ENCODE measurements at places on chromosomes 2 and 18.

GRCh38 chr2:101983928-101984327, 7.8 kb upstream of the IL1R2 start:
- DNase-seq: no peak

GRCh38 chr18:61896757-61897156, 4.0 kb upstream of the RNF152 start:
- DNase-seq: no peak

- no peak for DNase-seq
These were observed 167.9 kb downstream of the NCKAP5 start for GRCh38 chr2:133400411-133400810.

DNA sequence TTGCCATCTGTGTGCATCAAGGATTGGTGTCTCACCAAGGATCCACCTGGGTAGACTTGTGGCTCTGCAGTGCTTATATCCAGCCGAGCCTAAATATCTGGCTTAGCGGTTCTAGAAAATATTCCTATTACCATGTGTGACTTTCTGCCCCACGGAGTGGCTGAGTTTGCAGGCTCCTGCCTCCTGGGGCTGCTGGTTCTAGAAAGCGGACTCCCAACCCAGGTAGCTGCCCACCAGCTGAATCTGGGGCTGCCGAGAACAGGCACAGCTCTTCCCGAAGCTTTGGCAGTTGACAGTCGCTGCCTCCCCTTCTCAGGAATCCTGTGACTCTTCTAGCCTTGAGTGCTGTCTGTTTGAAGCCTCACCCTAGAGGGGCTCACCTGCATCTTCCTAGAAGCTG, 104.6 kb downstream of the TPGS2 start:
- no peak for DNase-seq

DNA sequence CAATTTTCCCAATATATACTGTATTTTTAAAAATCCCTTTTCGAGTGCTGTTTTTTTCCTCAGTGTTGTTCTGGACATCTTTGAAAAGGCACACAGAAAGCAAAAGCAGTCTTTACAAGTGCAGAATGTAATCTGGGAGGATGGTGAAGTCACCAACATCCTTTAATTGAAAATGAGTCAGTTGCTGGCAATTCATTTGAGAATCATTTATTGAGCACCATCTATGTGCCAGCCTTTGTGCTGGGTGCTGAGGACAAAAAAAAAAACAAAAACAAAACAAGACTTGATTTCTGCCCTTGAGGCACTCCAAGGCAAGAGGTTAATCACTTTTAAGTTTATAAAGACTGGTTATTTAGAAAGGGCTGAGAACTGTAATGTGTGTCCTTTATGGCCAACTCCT, 46.7 kb upstream of the ACVR1 start:
- no peak for DNase-seq

DNA sequence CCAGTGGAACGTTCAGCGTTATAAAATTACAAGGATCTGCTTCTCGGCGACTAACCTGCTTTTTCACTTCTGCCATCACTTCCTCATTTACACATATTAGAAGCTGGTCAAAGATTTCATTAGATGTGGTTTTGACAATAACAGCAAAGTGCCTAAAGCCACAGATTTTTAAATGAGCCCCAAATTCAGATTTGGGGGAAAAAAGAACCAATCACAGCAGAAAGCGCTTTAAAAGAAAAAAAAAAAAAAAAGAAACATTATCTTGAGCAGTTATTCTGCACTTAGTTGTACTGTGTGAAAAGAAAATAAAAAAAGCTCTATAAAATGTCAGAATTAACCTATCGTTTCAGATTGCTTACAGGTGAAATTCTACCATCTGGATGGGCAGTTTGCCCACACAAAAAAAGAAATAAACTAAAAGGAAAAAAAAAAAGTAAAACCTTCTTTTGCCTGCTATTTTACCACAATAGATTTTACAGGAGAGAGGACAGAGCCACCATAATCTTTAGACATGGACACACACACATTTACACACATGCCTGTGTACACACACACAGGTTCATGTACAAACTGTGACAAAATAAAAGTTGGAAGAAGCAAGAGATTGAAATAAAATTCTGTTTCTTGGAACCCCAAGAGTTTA, 167.2 kb downstream of the TCF4 start:
- no peak for DNase-seq

DNA sequence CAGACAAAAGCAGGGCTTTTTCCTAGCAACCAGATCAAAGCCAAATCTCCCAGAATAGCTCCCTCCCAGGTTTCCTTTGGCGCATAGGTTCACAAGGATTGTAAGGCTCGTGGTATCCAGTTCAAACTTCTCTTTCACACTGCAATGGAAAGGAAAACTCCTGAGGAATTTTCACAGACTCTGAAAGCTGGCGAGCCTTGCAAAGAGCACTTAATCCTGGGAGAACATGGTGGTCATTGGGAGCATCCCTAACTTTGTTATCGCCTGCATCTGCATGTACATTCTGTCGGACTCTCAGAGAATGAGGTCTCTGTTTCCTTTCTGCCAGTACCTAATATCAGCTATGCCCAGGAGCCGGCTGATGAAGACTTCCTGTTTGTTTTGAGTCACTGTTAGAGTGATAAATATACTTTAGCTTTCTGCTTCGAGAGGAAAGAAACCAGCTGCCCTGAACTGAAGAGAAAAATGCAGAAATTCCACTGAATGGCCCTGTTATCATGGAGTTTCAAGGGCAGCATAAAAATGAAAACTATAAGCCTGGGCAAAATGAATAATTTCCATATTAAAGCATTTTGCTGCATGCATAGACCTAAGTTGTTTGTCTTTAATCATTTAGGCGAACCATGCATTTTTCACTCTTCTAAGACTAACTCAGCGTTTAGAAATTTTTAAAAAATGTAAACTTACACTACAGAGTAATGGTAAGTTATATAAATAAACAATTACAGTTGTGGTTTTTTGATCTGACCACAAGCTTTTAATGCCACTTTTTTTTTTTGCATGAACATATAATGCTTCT, 76.4 kb upstream of the ZEB2 start:
- DNase-seq: no peak

GRCh38 chr18:70293166-70293565, 4.3 kb downstream of the SOCS6 start:
- no peak for DNase-seq

DNA sequence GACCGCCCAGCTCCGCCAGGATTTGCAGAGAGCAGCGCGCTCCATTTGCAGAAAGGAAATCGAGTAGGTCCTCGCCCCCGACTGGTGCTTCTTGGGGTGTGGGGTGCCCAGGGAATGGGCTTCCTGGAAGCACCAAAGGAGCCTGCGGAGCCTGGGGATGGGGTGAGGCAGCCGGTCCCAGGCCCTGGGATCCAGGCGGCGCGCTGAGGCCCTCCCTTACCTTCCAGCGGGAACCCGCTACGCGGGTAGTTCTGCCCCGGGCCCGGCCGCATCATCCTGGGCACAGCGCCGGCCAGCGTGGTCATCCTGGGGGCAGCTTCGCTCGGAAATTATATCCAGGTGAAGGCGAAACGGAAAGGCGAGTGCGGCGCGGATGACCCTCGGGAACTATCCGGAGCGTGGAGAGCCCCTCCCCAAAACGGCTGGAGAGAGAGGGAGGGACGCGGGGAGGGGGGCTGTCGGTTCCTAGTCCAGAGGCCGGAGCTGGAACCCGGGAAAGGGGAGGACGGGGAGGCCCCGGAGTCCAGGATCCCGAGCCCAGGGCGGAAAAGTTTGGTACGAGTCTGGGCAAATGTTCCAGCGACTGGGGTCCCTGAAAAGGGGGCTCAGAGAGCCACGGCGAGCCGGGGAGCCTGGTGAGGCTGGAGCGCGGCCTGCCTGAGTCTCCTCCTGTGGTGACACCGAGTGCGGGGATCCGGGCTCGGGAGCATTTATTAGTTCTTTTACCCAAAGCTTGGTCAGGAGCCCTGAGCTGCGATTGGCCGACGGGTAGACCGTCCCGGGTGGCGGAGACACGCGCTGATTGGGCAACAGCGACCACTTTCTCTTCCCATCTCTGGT, at the start of gene PAX3:
Gene PAX3, minus strand, starts transcription at position 688 of the 840 bp plus-strand sequence. Its CDS starts 383 bp downstream, at position 305.
- DNase-seq: no peak

GRCh38 chr2:186848873-186849578, at the start of gene ZSWIM2:
Gene ZSWIM2, minus strand, starts transcription at chr2:186849170. Its CDS starts 40 bp downstream, at chr2:186849130.
- DNase-seq: peak; percentile 34

DNA sequence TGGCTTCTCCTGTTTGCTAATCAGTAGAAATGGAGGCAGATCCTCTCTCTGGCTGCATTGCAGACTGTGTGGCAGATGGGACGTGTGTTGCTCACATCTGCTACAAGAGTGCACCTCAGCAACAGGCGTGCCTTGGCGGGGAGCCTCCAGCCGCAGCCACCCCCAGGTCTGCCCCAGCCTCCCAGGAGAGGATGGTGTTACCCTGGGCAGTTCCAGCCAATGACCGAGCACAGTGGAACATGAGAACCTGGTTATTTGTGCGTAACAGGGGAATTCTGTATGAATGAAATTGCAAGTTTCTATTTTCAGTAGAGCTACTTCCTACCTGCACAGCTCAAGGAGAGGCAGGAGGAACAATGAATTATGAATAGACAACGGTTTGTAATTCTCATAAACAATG, 130.6 kb upstream of the CBLN2 start:
- no peak for DNase-seq

DNA sequence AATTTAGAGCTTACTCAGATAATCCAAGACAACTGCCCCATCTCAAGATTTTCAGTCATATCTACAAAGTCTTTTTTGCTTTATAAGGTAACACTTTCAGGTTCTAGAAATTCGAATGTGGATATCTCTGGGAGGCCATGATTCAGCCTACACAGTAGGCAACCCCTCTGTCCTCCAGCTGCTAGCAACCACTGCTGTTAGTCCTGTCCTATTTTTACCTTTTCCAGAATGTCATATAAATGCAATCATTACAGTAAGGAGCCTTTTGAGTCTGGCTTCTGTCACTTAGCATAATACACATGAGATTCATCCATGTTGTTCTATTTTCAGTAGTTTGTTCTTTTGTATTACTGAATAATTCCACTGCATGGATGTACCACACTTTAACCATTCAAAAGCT, 28.5 kb upstream of the MARCHF7 start:
- DNase-seq: no peak

DNA sequence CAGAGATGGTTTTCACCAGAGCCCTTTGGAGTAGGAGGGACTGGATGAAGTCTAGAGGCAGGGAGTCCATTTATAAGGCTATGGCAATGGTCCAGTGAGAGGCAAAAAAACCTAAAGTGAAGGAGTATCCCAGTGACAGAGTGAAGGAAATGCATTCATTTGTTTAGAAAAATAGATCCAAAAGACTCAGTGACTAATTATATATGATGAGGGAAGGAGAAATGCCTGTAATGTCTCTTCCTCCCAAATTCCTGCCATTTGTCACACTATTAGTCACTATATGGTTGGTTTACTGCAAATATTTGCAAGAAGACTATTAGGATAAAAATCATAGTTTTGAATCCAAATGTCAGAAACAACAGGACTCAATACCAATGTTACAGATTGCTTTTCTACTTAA, 104.2 kb downstream of the ZNF521 start:
- no peak for DNase-seq

DNA sequence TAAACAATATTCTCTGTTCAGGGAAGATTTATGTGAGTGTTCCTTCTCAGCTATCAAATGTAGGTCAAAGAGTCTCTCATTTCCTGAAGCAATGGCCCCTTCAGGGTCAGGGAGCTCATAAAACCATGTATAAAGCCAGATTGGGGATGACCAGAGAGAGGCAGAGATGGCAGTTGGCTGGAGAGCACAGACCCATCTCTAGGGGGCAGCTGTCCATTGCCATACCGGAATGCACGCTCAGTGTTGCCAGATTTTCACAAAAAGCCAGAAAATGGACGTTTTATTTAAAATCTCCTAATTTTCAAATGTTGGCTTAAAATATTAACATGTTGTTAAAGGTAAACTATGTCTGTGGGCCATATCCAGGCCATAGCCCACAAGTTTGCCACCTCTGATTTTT, 1920.7 kb upstream of the CELF4 start:
- no peak for DNase-seq

GRCh38 chr2:215970425-215970824, 42.9 kb downstream of the MREG start:
- DNase-seq: no peak

- no peak for DNase-seq
These were observed 1607.3 kb upstream of the CELF4 start for GRCh38 chr18:39172695-39173421.

GRCh38 chr2:113225263-113226259, 51.8 kb downstream of the PSD4 start:
- peak; percentile 93 for DNase-seq

DNA sequence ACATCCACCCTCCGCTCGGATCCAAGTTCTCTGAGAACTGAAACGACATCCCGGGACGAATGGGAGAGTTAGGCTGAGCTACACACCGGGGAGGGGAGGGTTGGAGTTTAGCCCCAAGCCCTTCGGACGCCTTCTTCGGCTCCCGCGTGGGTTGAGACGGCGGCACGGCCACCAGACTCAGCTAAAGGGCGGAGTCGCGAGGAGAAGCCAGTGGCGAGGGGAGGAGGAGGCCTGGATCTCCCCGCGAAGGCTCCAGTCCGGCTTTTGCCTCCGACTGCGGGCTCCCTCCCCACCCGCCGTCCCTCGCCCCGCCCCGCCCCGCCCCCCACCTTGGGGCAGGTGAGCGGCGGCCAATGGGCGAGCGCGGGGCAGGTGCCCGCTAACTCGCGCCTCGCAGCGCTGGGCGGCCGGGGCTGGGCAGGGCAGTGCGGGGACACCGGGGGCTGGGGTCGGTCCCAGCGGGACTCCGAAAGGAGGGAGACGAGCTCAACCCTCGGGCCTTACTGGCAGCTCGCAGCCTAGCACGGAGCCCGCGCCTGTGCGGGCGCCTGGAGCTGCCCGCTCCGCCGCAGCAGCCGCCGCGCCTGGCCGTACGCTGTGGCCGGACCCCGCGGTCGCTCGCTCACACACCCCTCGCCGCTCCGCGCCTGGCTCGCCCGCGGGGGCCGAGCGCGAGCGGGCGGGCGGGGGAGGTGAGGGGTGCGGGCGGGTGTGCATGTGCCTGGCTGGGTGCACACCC, at the start of gene EMX1:
Gene EMX1, plus strand, starts transcription at position 382 of the 739 bp plus-strand sequence. Its CDS starts 334 bp downstream, at position 716.
- peak; percentile 73 for DNase-seq

- DNase-seq: peak; percentile 40
These were observed 37.3 kb upstream of the TANK start for GRCh38 chr2:161122772-161123530.

DNA sequence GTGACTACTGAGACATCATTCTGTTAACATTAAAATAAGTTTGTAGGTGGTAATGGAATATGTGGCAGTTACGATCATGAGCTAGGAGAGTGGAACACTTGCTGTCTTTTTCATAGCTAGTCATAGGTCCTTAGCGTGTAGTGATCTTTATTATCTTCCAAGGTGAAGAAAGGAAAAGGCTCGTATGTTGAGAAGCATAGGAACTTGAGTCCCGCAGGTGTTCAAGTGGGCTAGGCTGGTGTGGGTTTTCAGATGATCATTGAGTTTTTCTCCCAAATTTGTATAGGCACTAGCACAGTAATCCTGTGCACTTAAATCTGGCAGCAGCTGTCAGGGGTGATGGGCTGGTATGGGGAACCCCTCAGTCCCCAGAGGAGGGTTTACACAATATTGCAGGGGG, 10.9 kb downstream of the SLC20A1 start:
- DNase-seq: no peak

DNA sequence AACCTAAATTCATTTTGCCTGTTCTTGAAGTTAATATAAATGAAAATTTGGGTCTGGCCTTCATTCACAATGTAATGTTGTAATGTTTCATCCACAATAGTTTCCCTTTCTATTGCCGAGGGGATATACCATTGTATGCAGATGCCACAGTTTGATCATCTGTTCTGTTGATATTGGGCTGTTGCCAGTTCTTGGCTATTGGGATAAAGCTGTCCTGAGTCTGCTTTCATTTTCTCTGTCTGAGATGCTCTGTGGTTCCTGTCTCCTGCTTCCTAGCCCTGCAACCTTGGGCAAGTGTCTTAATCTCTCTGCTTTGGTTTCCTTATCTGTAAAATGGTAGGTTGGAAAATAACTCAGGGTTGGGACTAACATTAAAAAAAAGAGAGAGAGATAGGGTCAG, 25.2 kb downstream of the B3GNT2 start:
- DNase-seq: no peak

Measured in thyroid gland (tissue), 4 donors.